ENCODE measurements at places on chromosomes 7 and 10. TPM values are rescaled to one million over a fixed set of nuclear protein-coding genes. Genes with fewer than 3 reads are reported as not detected.
A peak's percentile ranks its signal among the peaks of the same experiment; 100 is the strongest.

DNA sequence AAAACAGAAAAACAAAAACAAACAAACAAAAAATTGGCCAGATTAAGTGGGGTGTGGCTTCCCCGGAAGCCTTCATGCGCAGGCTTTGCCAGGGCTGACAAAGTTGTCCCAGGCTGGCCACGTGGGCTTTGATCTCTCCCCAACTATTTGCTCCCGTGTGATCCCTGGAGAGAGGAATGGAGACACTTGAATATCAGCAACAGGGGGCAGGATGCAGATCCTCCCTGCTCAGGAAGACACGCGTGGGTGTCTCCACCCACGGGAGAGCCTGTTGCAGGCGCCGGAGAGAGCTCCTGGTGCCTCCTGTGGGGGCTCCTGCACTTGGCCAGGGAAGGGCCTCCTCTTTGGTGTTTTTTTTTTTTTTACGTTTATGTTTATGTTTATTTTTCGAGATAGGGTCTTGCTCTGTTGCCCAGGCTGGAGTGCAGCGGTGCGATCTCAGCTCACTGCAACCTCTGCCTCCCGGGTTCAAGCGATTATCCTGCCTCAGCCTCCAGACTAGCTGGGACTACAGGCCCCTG lies 19.0 kb downstream of the TRIM56 start:
- DNase-seq, result no peak

Gene PGAM2
- polyA plus RNA-seq, result not detected

Gene DNAJC12
- polyA plus RNA-seq, result 8.3 TPM

DNA sequence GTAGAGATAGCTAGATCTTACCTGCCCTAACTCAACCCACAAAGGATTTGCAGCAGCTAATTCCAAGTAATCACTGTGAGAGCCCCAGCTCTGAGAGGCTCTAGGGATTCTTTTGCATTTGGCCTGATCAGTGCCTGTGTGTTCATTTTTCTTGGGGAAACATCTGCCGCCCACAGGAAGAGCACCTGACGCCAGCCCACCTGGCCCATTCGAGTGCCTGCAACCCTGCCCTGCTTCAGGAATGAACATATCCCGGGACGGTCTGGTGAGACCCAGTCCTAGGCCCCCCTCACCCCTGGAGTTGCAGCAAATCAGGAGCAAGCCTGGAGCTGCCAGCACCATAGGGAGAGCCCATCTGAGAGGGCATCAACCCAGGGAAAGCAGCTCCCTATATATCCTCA lies 38.8 kb downstream of the GSDME start:
- DNase-seq, result no peak

- no peak for DNase-seq
Observed at GRCh38 chr7:51727441-51727840, 410.8 kb upstream of the COBL start.

DNA sequence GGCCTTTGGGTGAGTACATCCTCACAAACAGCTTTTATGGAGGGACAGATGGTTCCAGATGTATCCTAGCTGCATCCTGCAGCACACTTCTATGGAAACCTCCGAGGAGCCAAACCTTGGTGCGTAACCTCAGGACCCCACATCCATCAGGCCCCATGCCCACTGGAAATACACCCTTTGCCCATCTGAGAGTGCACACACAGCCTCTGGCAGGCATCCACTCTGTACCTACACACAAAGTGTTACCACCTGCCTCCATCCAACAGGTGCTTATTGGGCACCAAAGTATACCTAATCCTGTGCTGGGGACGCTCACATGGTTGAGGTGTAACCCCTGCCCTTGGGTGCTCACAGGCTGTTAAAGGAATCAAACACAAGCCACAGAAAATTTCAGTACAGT lies 117.9 kb downstream of the ADCY1 start:
- no peak for DNase-seq

- no peak for DNase-seq
Observed at GRCh38 chr7:53350241-53350640, 314.8 kb downstream of the POM121L12 start.

Gene HTR5A
- not detected for polyA plus RNA-seq

- DNase-seq, result no peak
Observed at GRCh38 chr7:144011458-144012230, 11.5 kb downstream of the OR6B1 start.

Gene SP8
- polyA plus RNA-seq, result not detected

Gene ANKRD61
- polyA plus RNA-seq, result 0.22 TPM

Gene VPS50
- polyA plus RNA-seq, result 15.2 TPM

Gene IL6
- 18.4 TPM for polyA plus RNA-seq

- DNase-seq, result peak; percentile 43
Observed at GRCh38 chr10:10209167-10209566, 808.5 kb upstream of the CELF2 start.

Gene UCMA
- polyA plus RNA-seq, result not detected

DNA sequence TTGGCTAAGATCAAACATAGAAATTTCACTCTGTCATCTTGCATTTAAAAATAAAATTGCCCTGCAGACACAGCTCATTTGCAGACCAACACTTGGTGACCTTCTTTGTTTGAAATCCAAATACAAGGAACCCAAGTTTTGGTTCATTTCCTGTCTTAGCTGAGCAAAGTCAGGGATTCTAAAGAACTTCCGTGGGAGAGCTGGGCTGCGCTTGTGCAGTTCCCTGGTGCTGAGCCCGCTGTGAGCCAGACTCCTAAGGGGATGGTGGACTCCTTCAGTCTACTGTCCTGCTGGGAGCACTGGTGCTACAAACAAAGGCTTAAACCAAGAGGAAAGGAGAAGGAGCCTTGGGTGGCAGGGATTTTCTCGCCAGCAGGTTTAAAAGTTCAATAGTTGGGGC lies 60.0 kb downstream of the MYOF start:
- no peak for DNase-seq

- no peak for DNase-seq
Observed at GRCh38 chr7:27199849-27200760, at the start of gene HOXA13. HOXA13 (minus strand) TSS chr7:27200091; CDS start chr7:27200077, 14 bp downstream.

GRCh38 chr7:1855725-1856160 lies 185.7 kb downstream of the ELFN1 start:
- DNase-seq, result no peak

- DNase-seq, result peak; percentile 95
Observed at GRCh38 chr7:7438851-7439250, 96.8 kb downstream of the COL28A1 start.

DNA sequence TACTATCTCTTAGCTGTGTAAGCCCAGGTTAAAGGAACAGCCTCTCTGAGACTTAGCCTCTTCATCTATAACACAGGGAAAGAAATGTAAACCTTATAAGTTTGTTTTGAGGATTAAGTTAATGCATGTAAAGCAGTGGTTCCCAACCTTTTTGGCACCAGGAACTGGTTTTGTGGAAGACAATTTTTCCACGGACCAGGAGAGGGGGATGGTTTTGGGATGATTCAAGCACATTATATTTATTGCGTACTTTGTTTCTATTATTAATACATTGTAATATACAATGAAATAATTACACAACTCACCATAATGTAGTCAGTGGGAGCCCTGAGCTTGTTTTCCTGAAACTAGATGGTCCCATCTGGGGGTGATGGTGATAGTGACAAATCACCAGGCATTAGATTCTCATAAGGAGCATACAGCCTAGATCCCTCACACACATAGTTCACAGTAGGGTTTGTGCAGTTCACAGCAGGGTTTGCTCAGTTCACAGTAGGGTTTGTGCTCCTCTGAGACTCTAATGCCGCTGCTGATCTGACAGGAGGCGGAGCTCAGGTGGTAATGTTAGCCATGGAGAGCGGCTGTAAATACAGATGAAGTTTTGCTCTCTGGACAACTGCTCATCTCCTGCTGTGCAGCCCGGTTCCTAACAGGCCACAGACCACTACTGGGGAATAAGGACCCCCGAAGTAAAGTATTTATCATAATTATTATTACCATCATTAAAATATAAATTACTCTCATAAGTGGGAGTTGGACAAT lies 41.3 kb upstream of the ANK3 start:
- no peak for DNase-seq

- DNase-seq, result no peak
Observed at GRCh38 chr7:111320133-111320532, 229.2 kb downstream of the LRRN3 start.

- DNase-seq, result no peak
Observed at GRCh38 chr7:76409537-76409936, at the start of gene SSC4D. SSC4D (minus strand) TSS chr7:76409697; CDS start chr7:76404439, 5,258 bp downstream.

Gene UTF1
- polyA plus RNA-seq, result not detected

DNA sequence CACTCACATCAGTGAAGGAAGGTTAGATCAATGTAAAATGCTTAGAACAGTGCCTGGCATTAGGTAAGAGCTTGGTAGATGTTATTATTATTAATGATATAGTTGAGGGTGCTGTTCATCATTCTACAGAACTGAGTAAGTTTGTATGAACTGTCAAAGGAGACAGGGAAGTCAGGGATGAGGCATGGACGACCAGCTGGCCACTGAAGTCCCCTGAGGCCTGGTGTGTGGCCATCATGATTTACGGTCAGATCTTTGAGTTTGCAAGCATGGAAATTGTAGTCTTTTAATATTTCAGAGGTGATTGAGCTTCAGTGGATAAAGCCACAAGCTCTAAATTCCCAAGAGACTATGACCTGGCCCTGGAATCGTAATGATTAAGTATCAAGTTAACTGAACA lies 6.9 kb downstream of the ARMC3 start:
- DNase-seq, result no peak

DNA sequence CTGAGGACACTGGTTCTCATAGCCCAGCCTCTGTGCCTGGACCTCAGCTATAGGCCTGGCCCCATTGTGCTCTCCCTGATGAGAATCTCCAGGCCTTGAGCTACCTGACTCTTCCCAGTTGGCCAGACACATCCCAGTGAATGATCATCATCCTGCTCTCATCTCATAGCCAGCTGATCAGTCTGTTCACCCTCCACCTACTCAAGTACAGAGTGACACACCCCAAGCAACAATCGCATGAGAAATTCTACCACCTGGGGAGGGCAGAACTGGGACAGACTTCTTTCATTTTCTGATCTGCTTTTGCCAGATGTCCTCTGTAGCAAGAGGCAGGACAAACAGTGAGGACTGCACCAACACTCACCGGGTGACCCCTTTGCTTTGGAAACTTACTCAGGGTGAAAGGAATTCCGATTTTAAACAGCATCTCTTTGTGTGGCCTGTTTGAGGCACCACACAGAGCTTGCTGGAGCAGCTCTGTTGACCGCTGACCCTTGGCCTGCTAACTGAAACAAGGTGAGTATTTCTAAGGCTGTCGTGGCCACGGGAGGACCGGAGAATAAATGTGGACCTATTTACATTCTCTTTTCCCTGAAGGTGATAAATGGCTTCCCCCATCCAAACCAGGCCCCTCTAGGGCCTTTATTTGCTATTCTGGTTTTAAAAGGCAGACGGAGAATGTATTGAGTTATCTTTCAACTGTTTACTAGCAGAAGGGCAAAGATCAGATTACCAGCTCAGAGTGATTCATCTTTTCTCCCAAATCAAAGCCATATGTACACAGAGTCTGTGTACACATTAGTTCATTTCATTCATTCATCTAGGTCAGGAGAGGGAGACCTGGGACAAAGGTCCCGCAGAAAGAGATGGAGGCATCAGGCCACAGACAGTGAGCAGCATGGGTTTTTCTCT lies 181.4 kb upstream of the TNS3 start:
- DNase-seq, result peak; percentile 91

Gene SPDYE8
- 0.10 TPM for polyA plus RNA-seq

DNA sequence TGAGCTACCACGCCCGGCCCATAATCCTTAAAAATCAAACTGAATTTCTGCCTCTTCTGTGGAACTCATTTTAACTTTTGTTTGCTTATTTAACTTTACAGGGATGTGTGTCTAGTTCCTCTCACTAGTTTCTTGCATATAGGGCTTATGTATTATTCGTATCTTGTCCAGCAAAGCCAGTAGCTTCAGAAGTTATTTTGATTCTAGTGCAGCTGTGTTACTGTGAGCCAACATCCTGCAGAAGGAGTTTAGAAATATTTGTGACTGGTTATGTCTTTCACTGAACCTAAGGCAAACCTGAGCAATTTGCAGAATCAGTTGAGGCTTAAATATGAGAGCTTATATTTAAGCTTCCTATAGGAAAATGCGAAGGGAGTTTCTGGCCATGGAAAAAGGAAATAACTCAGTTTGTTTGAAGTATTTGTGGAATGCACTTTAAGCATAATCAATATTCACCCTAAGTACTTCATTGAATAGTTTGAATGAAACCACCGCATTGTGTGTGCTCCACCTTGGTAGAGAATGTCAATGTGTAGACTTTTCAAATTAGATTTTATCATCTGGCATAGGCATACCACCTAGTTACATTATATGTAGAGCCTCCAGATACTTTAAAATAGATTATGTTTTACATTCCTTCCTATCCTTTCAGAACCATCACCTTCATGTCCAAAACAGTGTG lies 90.8 kb downstream of the MCU start:
- DNase-seq, result no peak

Gene ERVW-1
- polyA plus RNA-seq, result not detected

Gene OPALIN
- not detected for polyA plus RNA-seq

Gene POLR2J
- polyA plus RNA-seq, result 44.8 TPM

- DNase-seq, result no peak
Observed at GRCh38 chr10:78263521-78263988, 229.9 kb downstream of the RPS24 start.

GRCh38 chr7:1537535-1538412 lies 7.3 kb downstream of the MAFK start:
- peak; percentile 92 for DNase-seq

- DNase-seq, result no peak
Observed at GRCh38 chr7:102305414-102306268, 19.0 kb downstream of the SH2B2 start.

Gene ZNF467
- 0.32 TPM for polyA plus RNA-seq

DNA sequence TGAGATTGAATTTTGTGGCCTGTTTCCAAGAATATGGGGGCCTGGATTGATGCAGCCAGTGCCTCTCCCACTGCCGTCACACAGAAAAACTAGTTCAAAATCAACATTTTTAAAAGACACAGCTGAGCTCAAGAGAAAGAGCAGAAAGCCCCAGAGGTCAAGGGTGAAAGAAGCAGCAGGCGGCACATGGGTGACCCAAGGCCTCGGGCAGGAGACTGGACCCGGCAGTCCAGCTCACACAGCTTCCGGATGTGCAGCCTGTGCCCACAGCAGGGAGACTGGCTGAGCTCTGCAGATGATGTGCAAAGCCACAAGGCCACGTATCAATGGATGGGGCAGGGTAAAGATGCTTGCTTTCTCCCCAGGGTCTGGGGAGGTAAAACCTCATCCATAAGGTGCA lies 50.4 kb upstream of the RNF32 start:
- no peak for DNase-seq

Gene TMEM225B
- 0.72 TPM for polyA plus RNA-seq

- no peak for DNase-seq
Observed at GRCh38 chr7:9600974-9601373, 1167.6 kb downstream of the NXPH1 start.

DNA sequence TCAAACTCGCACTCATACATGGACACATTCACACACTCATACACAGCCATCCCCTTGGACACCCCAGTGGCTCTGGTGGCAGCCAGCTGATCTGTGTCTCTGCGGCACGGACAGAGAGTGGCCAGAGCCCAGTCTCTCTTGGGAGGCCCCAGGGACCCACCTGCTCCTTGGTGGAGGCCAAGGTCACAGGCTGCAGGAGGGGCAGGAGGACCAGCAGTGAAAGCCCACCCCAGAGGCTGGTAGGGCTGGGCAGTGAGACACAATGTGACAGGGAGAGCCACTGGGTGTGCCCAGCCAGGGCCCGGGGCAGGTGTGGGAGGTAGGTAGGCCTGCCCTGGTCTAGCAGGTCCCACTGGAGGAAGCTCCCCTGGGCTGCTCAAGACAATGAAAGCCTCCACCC lies 18.5 kb downstream of the SHH start:
- no peak for DNase-seq
